ENCODE measurements at places on chromosomes 6 and 20.

- no peak for DNase-seq
These were observed 72.0 kb upstream of the DUSP22 start for GRCh38 chr6:220312-220711.

DNA sequence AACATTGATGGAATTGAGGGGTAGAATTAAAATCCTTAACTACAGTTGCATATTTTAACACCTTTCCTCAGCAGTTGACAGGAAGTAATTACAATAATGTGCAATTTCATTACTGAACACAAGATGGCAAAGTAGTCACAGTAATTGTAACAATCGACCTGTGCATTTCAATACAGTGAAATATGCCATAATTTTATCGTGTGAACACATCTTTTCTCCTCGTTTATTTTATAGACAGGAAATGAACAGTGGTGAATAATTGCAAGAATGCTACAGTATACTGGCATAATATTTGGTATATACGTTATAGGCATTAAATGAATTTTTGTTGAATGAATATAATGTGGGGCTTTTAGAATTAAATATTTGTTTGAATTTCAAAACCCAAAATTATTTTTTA, 25.0 kb downstream of the CYB5R4 start:
- no peak for DNase-seq

DNA sequence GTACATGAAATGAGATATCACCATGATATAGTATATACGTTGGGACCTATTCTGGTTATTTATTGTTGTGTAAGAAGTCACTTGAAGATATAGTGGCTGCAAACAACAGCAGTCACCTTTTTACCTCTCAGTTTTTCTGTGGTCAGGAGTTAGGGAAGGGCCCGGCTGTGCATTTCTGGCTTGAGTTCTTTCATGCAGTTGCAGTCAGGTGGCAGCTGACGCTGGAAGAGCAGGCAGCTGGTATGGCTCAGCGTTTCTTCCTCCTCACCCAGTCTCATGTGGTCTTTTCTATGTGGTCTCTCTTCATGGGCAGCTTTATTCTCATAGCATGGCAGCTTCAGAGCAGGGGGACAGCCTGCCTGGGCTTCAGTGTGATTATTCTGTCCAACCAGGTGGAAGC, 154.4 kb downstream of the PLCB4 start:
- DNase-seq: no peak

DNA sequence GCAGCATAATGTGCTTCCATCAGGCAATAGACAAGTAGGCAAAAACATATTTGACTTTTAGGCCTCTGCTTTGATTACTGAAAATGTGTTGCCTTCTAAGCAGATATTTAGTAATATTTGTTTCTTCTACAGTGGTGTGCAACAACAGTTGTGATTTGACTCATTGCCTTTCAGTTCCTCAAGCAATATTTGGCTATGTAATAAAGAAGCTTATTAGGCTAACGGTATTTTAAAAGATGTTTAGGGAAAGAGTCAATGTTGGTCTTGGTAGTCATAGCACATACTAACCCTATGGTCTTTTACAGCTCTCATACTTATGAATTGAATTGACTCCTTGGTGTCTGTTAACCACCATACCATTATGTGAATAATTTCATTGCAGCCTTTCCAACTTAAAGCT, 124.1 kb downstream of the GRIK2 start:
- no peak for DNase-seq

DNA sequence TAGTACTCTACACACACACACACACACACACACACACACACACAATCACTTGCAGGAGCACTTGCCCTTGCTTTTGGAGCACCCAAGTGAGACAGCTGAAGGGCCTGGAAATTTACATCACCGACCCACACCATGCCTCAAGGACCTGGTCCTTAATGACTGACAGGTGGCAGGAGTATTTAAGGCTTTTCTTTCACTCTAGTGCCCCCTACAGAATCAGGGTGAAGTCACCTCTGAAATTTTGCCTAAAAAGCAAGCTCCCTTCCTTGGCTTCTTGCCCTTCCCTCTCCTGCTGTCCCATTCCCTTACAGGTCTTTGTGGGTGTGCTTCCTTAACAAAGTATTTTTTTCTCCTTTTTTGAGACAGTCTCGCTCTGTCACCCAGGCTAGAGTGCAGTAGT, 353.5 kb upstream of the IRAK1BP1 start:
- no peak for DNase-seq

- no peak for DNase-seq
These were observed 48.3 kb downstream of the ADGRF1 start for GRCh38 chr6:46993846-46994245.

DNA sequence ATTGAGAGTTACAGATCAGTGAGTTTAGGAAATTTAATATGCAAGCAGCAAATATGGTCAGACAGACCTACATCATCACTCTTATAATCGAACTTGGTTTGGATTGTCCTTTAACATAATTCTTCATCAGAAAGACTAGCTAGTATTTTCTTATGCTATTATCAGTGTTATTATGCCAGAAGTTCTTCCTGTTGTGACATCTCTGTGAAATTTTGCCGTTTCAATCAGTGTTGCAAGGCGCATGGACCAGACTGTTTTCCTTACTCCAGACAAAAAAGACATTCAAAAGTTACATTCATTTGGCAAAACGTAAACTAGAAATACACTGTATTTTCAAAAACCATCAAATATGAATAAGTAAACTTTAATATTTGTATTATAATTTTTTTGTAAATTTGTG, 5.7 kb upstream of the TENT5A start:
- DNase-seq: no peak

GRCh38 chr6:17957086-17957485, 30.3 kb downstream of the KIF13A start:
- no peak for DNase-seq

DNA sequence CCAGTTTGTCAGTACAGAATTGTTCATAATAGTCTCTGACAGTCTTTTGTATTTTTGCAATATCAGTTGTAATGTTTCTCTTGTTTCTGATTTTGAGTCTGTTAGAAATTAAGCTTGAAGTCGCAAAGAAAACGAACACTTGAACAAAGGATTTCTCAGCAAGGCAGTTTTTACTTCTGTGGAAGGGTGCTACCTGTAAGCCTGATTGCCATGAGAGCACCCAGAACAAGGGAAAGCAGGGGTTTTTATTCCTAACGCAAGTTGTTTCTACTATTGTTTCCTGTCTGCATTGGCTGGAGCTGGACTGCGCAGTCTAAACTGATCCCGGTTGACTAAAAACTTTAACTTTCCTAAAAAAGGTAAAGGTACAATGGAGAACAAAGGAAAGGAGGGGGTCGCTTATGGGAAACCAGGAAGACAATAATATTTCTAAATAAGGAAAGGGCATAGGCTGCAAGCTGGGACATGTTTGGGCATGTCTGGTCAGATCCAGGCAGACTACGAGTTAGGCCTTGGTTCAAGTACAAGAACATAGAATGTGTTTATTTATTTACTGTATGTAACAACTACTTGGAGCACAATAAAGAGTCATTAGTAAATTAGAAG, 28.5 kb downstream of the HLA-B start:
- no peak for DNase-seq

- DNase-seq: no peak
These were observed 302.6 kb upstream of the MANEA start for GRCh38 chr6:95274686-95275235.
